ENCODE measurements at places on chromosomes 5 and 9.
A peak's percentile ranks its signal among the peaks of the same experiment; 100 is the strongest.

GRCh38 chr5:142900927-142901326 is 130.8 kb downstream of the ARHGAP26 start:
- peak; percentile 81 for DNase-seq

GRCh38 chr5:139275956-139276355 is 17.6 kb upstream of the MATR3 start:
- no peak for DNase-seq

DNA sequence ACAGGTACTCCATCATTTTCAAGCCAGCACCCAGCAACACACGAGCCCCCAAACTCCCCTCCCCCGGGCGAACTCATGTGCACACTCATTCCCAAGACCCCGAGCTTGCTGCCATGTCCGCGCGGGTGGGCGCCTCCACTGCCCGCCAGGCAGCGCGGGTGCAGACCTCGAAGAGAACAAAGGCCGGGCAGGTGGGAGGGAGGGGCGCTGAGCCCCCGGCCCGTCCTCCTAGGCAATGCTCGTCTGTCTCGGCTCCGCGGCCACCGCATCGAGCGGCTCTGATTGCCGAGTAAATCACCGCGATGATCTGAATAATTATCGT is 47.1 kb upstream of the PSD2 start:
- DNase-seq = no peak

GRCh38 chr9:74610523-74611061 is 113.5 kb downstream of the RORB start:
- DNase-seq = no peak

DNA sequence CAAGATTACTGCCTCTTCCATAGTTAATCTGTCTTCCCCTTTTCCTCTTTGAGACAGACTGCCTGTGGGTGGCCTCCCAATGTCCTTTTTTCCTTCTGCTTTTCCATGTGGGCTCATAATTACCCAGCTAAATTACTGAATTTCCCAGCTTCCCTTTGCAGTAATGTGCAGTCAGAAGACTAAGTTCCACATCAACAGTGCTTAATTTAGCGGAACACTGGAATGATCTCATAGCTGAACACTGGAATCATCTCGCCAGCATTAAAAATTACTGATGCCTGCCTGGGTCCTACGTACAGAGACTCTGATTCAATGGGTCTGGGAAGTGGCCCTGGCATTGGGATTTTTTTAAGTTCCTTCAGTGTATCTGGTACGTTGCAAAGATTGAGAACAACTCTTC is 84.3 kb downstream of the DNAH5 start:
- no peak for DNase-seq

DNA sequence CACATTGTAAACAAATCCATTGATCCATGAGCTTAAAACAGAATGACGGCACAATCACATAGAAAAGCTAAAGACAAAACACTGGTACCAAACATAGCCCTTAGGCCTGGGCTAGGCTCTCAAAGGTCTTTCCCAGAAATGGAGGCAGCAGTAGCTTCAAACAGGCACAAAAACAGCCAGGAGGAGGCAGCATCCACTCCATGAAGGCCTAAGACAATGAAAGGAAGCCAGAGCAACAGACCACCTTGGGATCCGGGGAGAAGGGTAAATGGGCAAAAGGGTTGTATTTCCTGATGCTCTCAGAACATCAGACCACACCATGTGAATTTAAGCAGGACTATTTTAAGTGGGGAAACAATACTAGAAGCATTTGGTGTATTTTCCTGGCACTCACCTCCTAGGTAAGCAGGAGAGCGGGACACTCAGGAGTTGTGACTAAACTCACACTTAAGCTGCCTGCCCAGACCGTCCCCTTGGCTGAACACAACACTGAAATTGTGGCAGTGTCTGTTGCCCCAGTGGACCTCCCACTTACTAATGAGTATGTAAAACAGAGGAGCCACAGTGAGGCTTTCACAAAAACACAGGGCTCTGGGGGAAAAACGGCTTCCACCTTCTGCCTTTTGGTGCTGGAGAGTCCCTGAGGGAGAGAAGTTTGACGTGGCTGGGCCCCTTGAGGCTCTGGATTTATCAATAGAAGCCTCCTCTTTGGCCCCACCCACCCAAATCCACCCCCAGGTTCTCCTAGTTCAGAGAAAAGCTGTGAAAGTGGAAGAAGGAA is 11.9 kb downstream of the GNPDA1 start:
- peak; percentile 31 for DNase-seq

DNA sequence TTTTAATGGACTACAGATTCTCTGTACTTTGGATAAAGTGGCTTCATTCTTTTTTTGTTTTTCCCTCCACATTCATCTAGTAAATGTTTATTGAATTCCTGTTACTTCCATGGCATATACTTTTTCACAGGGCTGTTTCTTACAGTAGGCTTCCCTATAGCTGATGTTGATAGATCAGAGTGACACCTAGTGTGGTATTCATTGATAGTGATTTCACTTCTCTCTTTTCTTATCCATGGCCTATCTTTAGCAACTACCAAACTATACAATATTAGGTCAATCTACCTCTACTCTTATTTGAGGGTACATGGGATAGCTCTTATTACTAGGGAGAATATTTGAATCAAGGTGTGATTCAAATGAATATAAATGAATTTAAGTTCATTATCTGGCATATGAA is 35.8 kb downstream of the FSD1L start:
- DNase-seq = no peak

DNA sequence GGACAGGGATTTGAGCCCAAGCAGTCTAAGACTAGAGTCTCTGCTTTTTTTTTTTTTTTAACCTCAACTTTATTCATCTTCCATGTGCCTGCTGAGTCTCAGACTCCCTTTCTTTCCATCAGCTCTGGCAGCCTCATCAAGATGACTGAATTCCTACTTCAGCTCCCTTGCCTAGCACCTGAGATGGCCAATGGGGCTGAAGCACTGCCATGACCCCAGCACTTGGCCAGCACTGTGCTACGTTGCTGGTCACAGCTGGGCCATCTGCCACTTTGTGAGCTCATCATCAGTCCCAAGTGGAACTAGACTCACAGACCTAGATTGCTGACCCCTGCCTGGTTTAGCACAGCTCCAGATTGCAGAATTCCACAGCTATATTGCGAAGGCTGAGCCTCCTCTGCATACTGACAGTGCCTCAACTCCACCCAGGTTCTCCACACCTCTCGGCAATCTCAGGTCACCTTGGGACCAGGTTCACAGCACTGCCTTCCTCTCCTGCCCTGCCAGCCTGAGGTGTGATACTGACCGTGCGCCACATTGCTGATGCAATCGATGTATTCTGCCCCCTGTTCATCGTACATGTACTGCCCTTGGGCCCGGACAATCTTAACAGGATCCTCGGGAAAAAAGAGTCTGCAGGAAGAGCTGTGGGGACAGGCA is 1.6 kb downstream of the PHYKPL start:
- no peak for DNase-seq

DNA sequence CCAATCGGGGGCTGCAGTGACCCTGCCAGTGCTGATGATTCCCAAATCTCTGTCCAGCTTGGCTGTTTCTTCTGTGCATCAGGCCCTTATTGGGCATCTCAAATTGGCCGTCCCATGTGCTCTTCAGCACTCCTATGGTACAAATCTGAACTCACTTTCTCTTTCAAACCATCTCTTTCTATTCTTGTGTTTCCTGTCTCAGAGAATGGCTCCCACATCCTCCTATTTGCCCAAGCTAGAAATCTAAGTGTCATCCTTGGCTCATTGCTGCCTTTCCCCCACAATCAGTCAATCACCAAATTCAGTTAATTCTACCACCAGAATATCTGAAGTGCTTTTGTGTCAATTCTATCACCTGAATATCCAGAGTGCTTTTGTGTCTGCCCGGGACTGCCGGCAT is 336.6 kb downstream of the CWC27 start:
- DNase-seq = no peak
